Hematopoietic multipotent progenitor cell (in vitro differentiated cells): ENCODE measurements at places on chromosomes 5 and 9. TPM values are rescaled to one million over a fixed set of nuclear protein-coding genes. Genes with fewer than 3 reads are reported as not detected.

PRDM12 gene
- total RNA-seq: not detected

ORM2 gene
- not detected for total RNA-seq

SYK gene
- total RNA-seq: 62.7 TPM

IRX2 gene
- total RNA-seq: under 0.01 TPM

GRCh38 chr9:81671880-81672280, 17.5 kb downstream of the TLE1 start:
- DNase-seq: no peak

- no peak for DNase-seq
Observed at GRCh38 chr5:1032011-1032410, 23.4 kb downstream of the NKD2 start.

- DNase-seq: no peak
Observed at GRCh38 chr9:2231829-2232228, 216.7 kb downstream of the SMARCA2 start.

- no peak for DNase-seq
Observed at GRCh38 chr9:113558632-113559502, 95.3 kb downstream of the RGS3 start.

DNA sequence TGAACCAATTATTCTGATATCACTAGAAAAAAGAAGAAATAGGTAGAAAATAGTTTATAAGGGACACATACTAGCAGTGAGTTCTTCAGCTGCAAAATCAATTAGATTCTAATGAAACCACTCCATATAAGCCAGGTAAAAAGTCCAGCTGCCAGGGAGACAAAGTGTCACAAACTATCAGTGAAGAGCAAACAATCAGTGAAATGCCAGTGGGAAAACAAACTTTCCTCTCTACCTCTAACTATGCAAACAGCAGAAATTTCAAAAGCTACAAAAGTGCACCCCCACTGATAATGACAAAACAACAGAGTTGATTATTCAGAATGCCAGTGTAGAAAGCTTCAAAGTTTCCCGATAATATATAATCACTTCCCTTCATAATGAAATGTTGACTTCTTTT, 637.2 kb upstream of the ITGA1 start:
- DNase-seq: no peak

- DNase-seq: no peak
Observed at GRCh38 chr9:71544464-71544863, 223.8 kb downstream of the CEMIP2 start.

- no peak for DNase-seq
Observed at GRCh38 chr5:141484641-141485311, at the start of gene PCDHGC4. PCDHGC4 (plus strand) TSS chr5:141485030; CDS start chr5:141485174, 144 bp downstream.
